ENCODE measurements at places on chromosomes 6 and 20.

- no peak for DNase-seq
Observed at GRCh38 chr6:157632821-157633220, 190.2 kb upstream of the SNX9 start.

GRCh38 chr6:8633762-8634161 is 198.4 kb upstream of the SLC35B3 start:
- no peak for DNase-seq

- no peak for DNase-seq
Observed at GRCh38 chr6:26533532-26533931, 4.6 kb upstream of the HMGN4 start.

GRCh38 chr20:25600632-25601031 is 15.3 kb upstream of the NINL start:
- DNase-seq, result no peak

- DNase-seq, result no peak
Observed at GRCh38 chr6:141483598-141484061, 649.1 kb upstream of the GJE1 start.

DNA sequence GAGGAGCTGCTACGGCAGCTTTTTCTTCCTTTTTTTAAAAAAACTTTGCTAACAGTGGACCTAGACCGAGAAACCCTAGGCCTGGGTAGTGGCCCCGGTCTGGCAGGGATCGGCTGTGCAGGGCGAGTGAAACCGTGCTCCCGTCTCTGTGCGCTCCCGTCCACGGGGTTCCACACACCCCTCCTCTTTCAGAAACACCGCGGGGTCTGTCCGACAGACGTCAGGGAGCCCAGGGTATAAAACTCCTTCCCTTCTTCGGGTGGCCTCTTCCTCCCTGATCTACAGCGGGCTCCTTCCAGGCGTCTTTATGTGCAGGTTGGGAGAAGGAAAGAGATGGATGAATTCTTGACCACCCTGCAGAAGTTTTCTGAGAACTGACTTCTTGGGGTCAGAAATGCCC is 27.1 kb upstream of the SMOC2 start:
- no peak for DNase-seq

DNA sequence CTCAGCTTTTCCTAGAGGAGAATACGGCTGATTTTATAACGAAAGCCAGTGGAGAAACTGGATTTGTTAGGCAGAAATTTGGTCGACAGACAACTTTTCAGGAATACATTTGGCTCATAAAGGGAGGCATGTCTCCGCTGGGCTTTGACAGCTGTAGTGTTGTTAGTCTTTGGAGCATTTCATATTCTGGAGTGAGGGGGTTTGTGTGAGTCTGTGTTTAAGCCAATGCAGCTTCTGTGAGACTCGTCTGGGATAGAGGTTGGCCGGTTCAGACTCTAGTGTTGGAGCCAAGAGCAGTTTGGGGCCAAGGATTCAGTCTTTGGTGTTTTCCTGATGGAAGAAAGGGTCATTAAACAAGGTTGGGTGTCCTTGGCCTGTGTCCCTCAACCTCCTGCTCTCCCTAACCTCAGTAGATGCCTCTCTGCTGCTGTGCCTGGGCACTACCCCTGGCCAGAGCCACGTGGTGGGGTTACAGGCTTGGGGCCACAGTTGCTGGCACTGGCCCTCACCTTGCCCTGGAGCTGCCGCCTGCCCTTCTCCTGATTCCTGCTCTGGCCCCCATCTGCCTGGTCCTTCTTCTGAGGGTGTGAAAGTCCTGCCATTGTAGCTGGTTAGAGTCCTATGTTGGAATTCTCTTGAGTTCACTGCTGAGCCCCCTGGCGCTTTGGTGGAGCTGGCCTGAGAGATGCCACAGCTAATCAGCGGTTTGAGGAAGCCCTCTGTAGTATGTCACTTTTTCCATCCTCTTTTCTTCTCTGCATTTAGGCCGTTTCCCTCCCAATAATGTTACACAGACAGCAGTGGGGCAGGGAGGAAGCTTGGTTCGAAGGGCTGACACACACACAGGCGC is 6.9 kb downstream of the PTK7 start:
- no peak for DNase-seq

DNA sequence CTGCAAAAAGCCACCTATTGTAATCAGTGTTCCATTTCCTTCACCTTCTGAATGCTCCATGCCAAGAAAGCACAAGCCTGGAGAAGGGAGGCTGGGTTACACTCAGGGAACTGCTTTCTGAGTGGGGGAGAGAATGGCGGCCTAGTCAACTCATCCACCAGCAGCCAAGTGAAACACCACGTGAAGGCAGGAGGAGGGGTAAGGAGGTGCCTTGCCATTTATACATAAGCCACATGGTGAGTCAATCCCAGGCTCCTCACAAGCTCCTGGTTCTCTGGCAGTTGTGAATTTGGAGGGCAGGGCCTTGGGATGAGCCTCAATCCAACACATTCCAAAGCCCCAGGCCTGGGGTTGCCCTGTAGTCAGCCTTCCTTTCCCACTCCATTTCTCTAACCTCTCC is 149.4 kb downstream of the CD24 start:
- no peak for DNase-seq

GRCh38 chr6:5592886-5593519 is 331.7 kb downstream of the FARS2 start:
- no peak for DNase-seq

DNA sequence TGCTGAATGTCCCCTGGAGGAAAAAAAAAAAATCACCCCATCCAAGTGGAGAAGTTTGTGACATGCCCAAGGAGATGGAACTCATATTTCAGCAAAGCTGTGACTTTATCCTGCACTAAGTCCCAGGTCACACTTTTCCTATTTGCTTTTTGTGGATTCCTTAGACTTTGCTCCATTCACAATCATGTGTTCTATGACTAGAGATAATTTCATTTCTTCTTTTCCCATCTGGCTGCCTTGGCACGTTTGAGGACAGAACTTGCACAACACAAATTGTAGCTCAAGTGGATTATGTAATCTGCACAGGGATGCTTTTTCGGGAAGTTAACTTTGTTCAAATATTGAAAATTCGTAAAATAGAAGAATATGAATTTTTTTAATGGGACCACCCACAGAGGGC is 100.7 kb upstream of the PTPN1 start:
- no peak for DNase-seq

- DNase-seq, result no peak
Observed at GRCh38 chr6:16337295-16337975, 99.0 kb downstream of the GMPR start.

- no peak for DNase-seq
Observed at GRCh38 chr6:30074331-30075093, 1.1 kb downstream of the RNF39 start.

- no peak for DNase-seq
Observed at GRCh38 chr6:41578217-41579087, 32.3 kb downstream of the FOXP4 start.

DNA sequence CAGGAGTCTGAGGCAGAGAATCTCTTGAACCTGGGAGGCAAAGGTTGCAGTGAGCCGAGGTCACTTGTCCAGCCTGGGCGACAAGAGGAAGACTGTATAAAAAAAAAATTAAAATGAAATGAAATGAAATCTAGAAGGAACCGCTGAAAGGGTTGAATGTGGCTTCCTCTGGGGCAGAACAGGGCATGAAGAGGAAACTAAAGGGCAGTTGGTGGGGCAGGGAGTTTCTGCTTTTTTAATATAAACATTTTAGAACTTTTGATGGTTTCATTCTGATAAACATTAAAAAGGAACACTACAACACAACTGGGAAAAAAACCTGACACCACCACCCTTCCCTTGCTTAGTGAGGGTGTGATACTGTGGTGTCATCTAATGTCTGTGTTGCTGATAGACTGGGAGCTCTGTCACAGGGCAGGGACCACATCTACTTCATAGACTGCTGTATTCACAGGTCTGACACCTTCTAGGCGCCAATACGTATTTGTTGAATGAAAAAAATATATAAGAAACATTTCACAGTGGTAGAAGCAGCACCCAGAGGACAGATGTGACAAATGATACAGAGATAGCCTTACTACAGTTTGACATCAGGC is 128.9 kb downstream of the ADAT2 start:
- DNase-seq, result no peak

GRCh38 chr20:32241807-32242206 is 34.1 kb downstream of the POFUT1 start:
- DNase-seq, result no peak

DNA sequence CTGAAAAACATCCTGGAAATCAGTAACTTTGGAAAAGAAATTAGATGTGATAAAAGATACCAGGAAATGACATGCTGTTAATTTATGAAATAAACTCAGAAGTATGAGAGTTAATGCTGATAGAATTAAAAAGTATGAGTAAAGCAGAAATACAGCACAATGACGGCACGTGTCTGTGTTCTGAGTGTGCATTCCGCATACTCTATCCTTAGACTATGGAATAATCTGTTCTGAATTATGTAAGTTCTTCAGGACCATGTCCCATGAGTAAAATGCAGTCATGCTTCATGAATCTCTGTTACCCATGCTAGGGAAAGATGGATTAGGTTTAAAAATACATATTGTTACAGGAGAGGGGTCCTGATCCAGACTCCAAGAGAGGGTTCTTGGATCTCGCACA is 21.7 kb downstream of the HECA start:
- DNase-seq, result no peak

DNA sequence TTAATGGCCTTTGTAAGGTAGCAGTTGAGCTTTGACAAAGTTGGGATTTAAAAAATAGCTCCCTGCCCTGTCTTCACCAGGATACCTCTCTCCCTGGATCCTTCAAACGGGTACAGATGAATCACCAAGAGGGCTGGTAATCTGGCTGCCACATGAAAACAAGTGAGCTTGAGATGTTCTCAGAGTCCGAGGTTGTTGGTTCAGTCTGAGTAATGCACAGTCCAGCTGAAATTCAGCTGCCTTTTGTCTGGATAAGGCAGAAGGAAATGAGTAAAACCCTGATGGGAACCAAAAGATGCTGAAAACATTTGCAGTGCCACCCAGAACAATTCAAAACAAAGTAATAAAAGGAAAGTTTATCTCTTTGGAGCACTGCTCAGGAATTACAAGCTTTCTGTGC is 86.8 kb downstream of the GJA1 start:
- no peak for DNase-seq

- DNase-seq, result no peak
Observed at GRCh38 chr6:150557043-150557599, 42.6 kb upstream of the PLEKHG1 start.

- no peak for DNase-seq
Observed at GRCh38 chr6:164133095-164133494, 718.6 kb downstream of the QKI start.

- DNase-seq, result no peak
Observed at GRCh38 chr20:43516251-43516824, 8.8 kb downstream of the L3MBTL1 start.

- no peak for DNase-seq
Observed at GRCh38 chr20:17617212-17617867, 47.5 kb downstream of the DSTN start.

DNA sequence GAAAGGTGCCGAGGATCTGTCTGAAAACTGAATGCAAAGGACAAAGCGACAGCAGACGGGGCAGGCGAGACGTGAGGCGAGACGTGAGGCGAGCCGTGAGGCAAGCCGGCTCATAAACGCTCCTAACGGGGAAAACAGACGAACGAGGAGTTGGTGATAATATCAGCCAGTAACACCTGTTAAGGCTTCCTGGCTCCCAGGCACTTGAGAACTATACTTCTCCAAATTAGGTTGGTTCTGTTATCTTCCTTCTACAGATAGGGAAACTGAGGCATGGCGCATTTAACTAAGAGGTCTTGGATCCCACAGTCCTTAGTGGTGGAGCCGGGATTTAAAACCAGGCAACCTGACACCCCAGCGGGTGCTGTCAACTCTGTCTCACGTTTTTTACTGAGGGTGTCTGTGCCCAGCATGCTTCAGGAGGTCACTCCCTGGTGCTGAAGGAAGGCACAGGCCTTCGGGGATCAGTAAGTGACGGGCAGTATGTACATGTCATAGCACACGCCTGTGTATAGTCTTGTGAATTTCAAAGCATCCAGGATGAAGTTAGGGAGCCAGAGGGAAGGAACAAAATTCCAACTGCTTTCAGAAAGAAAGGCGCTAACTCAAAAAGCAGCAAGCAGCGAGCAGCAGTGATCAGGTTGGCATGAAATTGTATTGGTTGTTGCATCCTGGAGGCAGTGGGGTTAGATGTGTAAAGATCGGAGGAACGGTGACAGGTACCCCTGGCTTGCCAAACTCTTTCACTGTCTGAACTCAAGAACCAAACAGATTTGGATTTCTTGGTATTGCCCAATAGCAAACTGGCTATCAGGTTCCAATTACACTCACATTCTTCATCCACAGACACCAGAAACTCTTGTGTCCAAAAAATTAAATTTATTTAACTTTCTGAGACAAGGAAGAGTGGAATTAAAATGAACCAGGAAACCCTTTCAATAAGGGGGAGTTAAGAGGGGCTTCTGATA is 318.7 kb downstream of the THBS2 start:
- DNase-seq, result no peak

- DNase-seq, result no peak
Observed at GRCh38 chr20:24051160-24051559, 62.6 kb upstream of the GGTLC1 start.

- DNase-seq, result peak; percentile 34
Observed at GRCh38 chr6:142871910-142872331, 73.1 kb downstream of the HIVEP2 start.

- no peak for DNase-seq
Observed at GRCh38 chr20:375265-375889, 5.2 kb upstream of the TRIB3 start.

GRCh38 chr20:55937283-55937682 is 68.0 kb downstream of the CBLN4 start:
- DNase-seq, result no peak

All from stimulated activated CD8-positive, alpha-beta memory T cell treated with anti-CD3 and anti-CD28 coated beads, Interleukin-4, amount 100 ng/mL, for 4 hours (primary cell).